ENCODE measurements at places on chromosomes 3 and 15.

GRCh38 chr15:80162059-80162554 is 9.3 kb downstream of the FAH start:
- no peak for DNase-seq

GRCh38 chr3:177928172-177928873 is 607.9 kb upstream of the KCNMB2 start:
- DNase-seq = no peak

GRCh38 chr3:37779289-37780152 is 82.2 kb upstream of the CTDSPL start:
- DNase-seq = no peak

DNA sequence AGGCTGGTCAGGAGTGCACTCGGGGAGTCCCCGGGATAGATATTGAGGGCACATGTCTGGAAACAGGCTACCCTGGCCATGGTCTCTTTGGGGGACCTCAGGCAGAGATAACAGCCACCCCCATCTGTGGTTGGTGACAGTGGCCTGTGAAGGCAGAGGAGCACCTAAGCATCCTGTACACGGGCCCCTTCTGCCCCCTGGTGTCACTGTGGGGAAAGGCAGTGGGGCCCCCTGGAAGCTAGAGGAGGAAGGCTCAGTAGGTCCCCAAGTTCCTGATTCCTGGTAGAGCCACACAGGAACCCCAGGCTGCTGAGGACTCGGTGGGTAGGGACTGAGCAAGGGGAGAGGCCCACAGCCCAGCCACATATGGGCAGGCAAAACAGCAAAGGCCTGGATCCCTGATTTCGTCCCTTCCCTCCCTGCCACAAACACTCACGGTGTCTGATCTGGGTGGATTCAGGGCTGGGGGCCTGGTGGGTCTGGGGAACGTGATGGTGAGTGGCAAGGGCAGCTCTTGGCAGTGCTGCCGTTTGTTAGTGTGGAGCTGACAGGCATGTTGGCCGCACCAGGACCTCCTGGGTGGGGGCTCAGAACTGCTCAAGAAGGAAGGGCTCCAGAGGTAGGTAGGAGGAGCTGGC is 14.1 kb upstream of the CXCR6 start:
- DNase-seq = peak; percentile 63

GRCh38 chr15:88981244-88982215 is 68.4 kb upstream of the MFGE8 start:
- no peak for DNase-seq

DNA sequence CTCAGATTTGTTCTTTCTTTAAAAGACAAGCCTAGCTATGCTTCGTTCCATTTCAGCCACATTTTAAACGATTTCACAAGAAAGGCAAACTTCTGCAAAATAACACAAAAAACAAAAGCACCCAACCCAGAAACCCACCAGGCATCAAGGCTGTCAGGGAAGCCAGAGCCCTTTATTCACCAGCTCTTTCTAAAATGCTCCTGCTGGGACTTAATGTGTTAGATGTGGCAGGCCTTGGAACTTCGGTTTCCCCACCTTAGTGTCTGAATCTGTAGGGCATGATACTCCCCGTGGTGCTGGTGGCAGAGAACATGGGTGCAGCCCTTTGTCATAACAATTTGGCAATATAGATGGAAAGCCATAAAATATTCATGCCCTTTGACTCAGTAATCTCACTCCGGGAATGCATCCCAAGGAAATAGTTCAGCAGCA is 56.8 kb upstream of the LCTL start:
- no peak for DNase-seq

- no peak for DNase-seq
Measured at GRCh38 chr3:144497452-144497851, 525.8 kb downstream of the DIPK2A start.

GRCh38 chr3:122979211-122979610 is 48.4 kb downstream of the SEMA5B start:
- DNase-seq = no peak

DNA sequence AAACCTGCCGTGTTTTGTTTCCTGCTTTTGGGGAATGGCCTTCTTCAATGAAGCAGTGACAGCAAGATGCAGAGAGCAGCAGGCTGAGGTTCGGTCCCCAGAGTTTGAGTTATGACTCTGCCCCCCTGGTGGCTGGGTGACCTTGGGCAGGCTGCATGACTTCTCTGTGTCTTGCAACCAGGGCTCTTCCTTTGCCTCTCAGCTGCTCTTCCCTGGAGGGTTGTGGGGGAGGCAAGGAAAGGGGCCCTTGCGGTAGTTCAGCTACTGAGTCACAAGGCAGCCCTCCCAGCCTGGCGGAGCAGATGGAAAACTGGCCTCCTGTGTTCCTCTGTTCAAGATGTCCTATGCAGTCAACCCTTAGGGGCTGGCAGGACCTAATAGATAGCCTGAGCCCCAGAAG is 17.1 kb downstream of the CTXND1 start:
- DNase-seq = peak; percentile 36

DNA sequence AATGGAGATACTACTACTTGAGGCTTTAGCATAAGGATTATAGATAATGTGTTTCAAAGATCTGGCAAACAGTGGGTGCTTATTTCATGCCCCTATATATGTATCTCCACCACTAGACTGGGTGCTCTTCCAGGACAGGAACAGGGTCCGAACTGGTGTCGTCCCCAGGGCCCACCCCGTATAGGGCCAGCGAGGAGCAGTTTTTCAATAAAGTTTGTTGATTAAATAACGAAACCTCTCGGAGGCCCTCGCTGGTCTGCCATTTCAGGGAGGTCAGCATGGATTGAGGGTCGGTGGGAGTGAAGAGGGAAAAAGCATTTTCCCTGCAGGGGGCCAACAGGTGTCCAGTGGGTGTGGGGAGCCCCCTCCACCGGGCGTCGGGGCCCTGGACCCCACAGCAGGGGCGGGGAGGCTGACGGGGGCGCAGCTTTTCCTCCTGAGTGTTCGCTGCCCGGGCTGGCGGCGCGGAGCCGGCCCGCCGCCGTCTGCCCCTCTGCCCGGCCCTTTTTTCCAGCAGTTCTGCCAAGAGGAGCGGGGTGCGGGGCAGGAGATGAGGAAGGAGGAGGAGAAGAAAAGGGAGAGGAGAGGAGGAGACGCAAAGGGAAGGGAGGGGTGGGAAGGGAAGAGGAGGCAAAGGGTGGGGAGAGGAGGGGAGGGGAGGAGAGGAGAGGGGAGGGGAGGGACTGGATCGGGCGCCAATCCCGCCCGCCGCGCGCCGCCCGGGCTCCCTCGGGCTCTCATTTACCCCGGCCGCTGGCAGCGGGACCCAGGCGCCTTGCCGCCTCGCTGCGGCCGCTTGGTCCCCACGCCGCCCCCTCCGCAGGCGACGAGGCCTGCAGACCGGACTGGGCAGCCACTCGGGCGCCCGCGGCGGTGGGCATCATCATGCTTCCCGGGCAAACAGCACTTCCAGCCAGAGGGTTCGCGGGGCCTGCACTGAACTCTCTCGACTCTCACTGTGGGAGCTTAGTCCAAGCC is 66.3 kb downstream of the ISG20 start:
- no peak for DNase-seq

GRCh38 chr15:23483821-23484299 is 36.8 kb upstream of the GOLGA6L2 start:
- DNase-seq = no peak

DNA sequence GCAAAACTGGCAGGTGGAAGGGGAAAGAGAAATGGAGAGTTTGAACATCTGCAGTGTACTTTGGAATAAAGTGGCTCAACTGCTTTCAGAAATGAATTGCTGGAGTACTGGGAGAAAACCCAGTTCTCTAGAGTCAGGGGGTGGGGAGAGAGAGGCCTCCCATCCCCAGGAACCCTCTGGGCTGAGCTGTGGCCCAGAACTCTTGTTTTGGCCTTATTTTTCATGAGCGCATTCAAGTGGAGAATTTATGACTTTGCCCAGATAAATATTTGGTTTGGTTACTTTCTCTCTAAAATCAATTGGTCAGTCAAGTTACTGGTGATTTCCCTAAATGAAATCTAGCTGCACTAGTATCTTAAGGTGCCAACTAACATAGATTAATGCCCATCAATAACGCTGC is 28.7 kb upstream of the HACD2 start:
- DNase-seq = no peak

DNA sequence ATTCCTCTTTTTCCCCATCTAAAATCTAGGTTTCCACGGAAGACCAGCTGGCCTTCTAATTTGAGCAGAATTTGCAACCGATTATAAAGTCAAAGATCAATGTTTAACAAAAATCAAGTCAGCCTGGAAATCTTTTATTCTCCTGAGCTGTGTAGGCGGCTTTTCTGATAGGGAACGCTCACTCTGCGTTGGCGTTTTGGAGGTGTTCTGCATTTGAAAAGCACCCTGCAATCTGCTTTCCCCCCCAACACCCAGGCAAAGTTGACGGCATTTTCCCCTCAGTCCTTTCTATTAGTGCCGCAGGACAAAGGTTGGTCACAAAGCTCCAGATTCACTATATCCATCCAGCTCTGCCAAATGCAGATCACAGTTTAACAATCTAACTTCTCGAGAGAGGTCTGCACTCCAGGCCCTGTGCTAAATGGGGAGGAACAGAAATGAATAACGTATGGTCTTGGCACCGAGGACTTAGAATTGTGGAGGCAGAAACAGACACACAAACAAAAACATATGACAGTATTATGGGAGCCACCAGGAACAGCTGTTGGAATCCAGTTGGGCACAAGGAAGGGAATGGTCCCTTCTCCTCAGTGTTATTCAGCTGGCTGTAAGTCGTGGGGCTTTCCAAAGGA is 50.4 kb upstream of the LARS2 start:
- DNase-seq = no peak

DNA sequence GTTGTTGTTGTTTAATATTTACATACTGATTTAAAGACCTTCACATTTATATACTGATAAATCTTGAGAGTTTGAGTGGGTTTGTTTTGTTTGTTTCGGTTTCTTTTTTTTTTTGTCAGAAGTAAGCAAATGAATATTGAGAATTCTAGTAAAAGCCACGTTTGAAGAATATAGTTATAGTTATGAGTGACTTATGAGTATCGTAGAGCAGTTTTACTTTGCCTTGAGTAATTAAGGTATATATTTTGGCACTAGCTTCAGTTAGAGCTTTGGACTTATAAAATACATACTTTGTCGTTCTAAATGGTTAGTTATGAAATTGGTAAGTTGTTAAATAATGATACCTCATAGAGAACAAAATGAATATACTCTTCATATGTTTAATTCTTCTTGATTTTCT is 27.8 kb downstream of the ATP1B3 start:
- no peak for DNase-seq

DNA sequence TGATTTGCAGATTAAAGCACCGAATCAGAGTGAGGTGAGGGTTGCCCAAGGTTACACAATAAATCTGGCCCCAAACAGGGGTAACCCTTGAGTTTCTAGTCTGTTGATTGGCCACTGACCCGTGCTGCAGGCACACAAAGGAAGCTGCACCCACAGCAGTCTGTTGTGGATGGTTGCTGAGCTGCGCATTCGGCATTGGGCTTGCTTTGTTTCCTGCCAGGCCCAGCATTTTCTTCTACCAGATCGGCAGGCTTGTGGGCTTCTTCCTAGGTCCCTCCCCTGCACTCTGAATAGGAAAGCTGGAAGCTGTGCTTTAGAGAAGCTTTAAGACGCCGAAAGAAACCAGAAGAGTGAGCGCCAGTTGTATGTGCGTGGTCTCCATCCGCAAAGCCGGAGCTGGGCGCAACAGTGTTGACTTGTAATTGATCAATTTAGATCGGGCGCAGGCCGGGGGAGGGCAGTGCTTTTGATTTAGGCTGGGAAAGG is 12.1 kb downstream of the B3GNT5 start:
- DNase-seq = no peak

- no peak for DNase-seq
Measured at GRCh38 chr3:95044101-95044500, 981.2 kb downstream of the NSUN3 start.

- no peak for DNase-seq
Measured at GRCh38 chr15:47551079-47551478, 166.2 kb upstream of the SEMA6D start.

DNA sequence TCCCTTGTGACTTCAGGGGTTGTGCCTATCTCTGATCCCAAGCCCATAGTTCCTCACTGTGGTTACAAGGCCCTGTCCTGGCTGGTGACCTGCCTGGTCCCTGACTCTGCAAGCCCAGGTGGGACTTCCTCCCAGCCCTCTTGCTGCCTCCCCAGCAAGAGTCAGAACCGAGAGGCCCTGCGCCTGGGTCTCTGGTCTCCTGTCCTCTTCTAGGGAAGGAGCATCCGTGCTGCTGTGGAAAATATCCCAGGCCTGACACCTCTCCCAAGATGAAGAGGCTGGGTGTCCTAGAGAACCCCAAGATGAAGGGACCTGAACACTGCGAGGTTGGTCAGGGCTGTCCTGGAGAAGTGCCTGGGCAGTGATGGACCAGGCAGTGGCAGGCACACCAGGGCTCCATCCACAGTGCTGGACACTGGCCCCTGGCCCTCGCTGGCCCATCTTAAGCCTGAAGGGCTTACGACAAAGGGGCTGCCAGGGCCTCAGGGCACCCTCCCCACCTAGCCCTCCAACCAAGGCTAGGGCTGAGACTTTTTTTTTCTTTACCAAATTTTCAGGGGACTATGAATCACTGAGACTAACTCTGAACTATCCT is 32.7 kb downstream of the PTH1R start:
- no peak for DNase-seq

GRCh38 chr15:59353994-59354416 is 18.7 kb downstream of the MYO1E start:
- DNase-seq = no peak

DNA sequence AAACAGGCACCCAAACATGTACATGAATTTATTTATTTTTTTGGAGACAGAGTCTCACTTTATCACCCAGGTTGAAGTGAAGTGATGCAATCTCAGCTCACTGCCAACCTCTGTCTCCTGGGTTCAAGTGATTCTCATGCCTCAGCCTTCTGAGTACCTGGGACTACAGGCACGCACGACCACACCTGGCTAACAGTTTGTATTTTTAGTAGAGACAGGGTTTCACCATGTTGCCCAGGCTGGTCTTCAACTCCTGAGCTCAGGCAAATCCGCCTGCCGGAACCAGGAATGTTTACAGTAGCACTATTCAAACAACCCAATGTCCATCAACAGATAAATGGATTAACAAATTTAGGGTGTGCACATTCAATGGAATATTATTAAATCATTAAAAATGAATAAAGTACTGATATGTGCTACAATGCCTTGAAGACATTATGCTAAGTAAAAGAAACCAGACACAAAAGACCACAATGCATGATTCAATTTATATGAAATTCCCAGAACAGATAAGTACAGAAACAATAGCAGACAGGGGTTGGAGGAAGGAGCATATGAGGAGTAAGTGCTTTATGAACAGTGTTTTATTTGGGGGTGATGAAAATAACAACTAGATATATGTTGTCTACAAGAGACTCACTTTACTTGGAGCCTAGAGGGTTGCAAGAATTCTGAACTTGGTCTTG is 1.3 kb downstream of the LEO1 start:
- no peak for DNase-seq

- no peak for DNase-seq
Measured at GRCh38 chr3:124174476-124174875, 182.6 kb upstream of the ROPN1 start.
